Stimulated activated CD4-positive, alpha-beta T cell treated with anti-CD3 and anti-CD28 coated beads, Interleukin-12 subunit alpha, Interleukin-12 subunit beta, amount 100 ng/mL, for 4 hours (primary cell): ENCODE measurements at places on chromosomes 7 and 10.
A peak's percentile ranks its signal among the peaks of the same experiment; 100 is the strongest.

GRCh38 chr10:93867525-93867924, 26.3 kb upstream of the SLC35G1 start:
- DNase-seq: no peak

DNA sequence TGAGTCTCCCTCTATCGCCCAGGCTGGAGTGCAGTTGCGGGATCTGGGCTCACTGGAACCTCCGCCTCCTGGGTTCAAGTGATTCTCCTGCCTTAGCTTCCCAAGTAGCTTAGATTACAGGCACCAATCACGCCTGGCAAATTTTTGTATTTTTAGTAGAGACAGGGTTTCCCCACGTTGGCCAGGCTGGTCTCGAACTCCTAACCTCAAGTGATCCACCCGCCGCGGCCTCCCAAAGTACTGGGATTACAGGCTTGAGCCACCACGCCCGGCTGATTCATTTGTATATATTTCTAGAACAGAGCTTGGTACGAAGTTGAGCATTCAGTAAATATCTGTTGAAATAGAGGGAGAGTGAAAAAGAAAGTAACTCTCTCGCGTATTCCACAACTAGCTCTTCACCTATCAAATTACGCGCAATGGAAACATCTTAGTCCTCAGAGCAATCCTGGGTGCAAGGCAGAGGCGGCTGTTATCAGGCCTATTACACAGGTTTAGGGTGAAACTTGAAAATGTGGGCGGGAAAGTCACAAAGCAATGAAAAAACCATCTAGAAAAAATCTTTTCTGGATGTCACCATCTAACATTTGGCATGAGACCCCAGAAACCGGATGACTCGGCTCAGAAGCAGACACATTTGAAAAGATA, 707 bp upstream of the GHITM start:
- DNase-seq: peak; percentile 54

GRCh38 chr7:82805527-82805960, 357.1 kb downstream of the PCLO start:
- no peak for DNase-seq

DNA sequence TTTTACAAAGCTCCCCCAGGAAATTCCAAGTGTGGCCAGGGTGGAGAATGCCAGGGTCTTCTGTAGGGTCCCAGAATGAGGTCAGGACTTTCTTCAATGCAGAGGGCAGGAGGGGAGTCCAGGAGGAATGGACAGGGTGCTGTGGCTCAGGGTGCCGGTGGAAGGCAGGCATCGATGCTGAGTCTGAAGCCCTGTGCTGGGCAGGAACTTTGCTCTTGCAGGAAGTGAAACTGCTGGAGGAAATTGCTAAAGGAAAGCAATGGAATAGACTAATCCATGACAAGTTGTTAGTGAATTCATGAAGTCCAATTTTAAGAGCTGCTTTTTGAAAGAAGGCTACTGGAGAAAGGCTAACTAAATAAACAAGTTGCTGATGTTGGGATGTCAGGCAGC, 14.8 kb downstream of the PTPRE start:
- DNase-seq: no peak

DNA sequence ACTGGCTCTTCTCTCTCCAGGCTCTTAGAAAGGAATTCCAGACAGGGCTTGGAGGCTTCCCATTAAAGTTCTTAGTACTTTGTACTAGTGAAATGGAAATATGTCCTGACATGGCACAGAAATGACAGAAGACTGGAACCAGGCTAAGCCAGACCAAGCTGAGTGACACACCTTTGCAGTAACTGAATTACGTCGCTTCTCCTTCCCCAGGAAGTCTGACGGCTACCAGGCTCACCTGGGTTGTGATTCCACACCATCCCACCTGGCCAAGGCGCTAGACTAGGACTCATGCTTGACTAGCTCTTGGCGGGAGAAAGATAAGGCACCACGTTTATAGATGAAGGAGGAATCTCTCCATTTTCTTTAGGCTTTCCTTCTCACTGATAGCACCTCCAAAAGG, 50.7 kb upstream of the KCNIP2 start:
- DNase-seq: no peak

GRCh38 chr10:123553810-123554430, 112.2 kb upstream of the GPR26 start:
- DNase-seq: no peak

DNA sequence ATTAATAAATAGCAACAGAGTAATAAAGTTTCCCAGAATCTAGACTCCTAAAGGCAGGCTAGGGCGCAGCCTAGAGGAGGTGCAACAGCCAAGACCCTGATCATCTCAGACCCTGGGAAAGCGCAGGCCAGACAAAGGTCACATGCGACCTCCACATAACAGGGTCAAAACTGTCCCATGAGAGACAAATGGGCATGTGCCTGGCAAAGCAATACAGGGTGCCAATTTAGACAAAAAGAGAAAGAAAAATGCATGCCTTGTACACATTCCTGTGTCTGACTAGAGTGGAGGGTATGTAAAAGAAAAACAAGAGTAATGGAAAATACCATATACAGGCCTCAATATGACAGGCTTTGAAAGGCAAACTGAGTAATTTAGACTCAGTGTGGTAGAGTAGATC, 22.2 kb downstream of the MPP7 start:
- DNase-seq: no peak
